ENCODE measurements at places on chromosomes 1 and 21.

DNA sequence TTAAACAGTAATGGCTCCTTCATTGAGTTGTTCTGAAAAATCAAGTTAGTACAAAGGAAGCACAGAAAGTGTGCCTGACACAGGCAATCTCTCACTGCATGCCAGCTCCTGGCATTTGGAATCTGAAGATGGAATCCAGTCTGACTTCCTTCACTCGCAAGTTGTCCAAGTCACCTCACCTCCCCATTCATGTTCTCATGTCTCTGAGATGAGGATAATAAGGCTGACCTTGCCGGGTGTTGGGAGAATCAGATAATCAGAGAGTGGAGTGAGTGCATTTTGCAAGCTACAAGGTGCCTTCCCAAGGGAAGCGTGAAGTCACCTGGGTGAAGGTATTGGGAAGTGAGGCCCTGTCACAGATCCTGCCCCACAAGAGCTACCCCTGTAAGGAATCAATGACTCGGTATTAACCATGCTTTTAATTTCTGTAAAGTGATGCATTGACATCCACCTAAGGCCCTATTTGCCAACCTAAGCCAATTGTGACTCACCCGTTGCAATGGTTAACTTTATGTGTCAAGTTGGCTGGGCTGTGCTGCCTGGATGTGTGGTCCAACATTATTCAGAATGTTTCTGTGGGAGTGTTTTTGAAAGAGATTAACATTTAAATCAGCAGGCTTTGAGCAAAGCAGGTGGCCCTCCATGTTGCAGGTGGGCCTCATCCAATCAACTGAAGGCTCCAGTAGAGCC is 62.5 kb upstream of the TARBP1 start:
- DNase-seq = no peak

- no peak for DNase-seq
These were observed 62.3 kb upstream of the EDN2 start for GRCh38 chr1:41546833-41547135.

- DNase-seq = no peak
These were observed 203.9 kb upstream of the PROX1 start for GRCh38 chr1:213783893-213784292.

DNA sequence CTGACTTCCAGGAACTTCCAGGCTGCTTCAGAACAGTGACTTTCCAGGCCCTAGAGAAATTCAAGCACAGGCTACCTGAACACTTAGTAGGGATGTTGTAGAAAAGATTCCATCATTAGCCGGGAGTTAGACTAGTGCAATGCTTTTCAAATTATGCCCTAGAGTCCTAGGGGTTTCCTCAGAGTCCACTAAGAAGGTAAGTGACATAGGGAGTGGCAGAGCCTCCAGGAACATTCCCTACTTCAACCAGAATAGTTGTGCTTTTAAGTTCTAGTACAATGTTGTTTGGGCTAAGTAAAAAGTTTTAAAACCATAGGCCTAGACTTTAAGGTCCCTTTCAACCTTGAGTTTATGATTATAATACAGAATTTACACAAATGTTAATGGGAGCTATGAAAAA is 9.1 kb upstream of the GOLPH3L start:
- no peak for DNase-seq

- DNase-seq = no peak
These were observed 1.2 kb downstream of the ARHGEF2 start for GRCh38 chr1:155976913-155977689.

DNA sequence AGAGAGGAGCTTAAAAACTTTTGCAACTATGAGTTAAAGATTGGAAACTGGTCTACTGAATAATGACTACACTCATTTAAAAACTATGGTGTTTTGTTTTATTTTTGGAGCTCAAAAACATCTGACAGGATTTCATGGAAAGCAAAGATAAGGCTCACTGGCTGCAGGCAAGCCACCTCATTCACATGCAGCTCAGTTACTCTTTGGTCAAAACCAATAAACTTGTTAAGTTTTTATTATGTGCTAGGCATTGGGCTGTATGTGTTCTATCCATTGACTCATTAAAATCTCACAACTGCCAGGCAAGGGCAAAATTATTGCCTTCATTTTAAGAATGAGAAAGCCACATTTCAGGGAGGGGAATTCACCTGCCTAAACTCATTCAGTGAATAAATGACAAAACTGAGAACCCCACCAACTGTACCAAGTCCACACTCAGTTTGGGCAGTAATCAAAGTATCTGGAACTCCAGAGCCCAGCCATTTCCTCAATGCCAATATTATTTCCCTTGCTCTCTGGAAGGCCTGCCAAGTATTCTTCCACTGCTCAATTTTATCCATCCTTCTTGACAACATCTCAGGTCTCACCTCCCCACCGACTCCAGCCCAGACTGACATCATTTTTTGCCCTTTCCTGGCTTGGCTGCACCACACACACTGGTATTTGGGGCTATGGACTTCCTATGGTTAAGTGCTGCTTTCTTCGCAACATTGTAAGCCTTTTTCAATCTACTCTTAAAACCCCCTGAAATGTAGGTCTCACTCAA is 401.1 kb upstream of the NFIA start:
- no peak for DNase-seq

DNA sequence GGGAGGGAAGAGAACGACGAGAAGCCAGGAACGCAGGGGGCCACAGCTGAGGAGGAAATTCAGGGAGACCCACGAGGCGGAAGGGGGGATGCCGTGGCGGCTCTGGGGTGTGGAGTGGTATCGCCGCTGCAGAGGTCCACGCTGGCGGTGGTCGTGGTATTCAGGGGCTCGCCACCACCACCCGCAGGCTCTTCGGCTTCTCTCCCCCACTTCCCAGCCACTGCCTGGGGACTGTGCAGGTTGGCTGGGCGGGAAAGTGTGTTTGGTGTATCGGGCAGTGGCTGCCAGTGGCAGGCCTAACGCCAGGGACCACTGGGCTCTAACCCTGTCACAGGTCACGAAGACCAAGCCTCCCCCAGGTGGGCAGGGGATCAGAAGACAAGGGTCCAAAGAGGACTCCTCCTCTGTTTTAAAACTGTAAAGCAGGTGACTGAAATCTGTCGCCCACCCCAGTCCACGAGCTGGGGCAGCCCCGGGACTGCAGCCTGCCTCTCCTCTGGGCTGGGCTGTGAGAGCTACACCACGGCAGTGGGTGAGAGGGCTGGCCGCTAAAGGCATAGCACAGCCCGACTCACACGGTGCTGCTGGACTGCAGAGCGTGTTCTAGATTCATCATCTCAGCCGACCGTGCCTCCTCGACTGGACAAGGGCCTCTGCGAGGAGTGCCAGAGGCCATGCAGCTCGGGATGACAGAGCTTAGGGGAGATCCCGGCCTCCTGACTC is 30.9 kb downstream of the SLC66A1 start:
- DNase-seq = no peak

All from urothelium cell line (cell line).